Stimulated activated CD8-positive, alpha-beta memory T cell treated with anti-CD3 and anti-CD28 coated beads, Interleukin-2, amount 100 ng/mL, for 48 hours (primary cell): ENCODE measurements at places on chromosomes 3 and 15.

GRCh38 chr3:38325256-38325655 is 21.3 kb upstream of the XYLB start:
- no peak for DNase-seq

- DNase-seq, result no peak
Measured at GRCh38 chr3:79810581-79810980, 42.8 kb upstream of the ROBO1 start.

- DNase-seq, result no peak
Measured at GRCh38 chr3:30522476-30522875, 83.9 kb upstream of the TGFBR2 start.

DNA sequence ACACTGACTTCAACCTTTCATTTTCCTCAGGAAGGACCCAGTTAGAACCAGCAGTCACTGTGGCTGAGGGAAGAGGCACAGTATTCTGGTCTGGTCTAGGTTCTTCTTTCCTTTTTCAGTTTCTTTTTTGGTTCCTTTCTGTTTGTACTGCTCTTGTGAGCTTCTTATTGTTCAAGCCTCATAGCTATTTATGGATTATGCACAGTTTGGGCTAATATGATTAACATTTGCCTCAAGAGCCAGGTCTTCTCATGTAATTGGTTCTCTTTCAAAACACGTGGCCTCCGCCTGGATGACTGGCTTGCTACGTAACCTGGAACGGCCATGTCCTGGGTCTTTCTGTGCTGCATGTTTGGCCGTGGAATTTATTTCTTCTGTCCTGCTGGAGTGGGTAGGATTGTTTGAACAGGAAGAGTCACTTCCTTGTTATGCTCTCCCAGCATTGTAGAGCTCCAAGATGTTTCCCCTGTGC is 43.3 kb downstream of the RBMS3 start:
- no peak for DNase-seq

DNA sequence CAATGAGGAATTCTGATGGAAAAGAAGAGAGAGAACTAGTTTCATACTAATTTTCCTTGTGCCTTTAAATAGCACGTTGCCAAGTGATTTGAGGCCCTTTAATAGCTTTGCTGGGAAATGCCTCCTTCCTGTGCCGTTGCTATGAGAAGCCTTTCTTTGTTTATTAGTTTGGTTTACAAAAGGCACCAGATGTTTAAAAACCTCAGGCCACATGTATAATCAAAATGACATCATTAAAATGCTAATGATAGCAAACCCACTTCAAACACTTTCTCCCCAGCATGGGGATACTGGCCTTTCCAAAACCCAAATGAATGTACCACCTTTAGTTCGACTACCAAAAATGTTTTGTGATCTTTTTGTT is 50.0 kb upstream of the TBC1D23 start:
- no peak for DNase-seq

- DNase-seq, result no peak
Measured at GRCh38 chr15:51099185-51099584, 4.5 kb upstream of the TNFAIP8L3 start.

GRCh38 chr15:31255732-31256377 is 70.8 kb upstream of the KLF13 start:
- no peak for DNase-seq

GRCh38 chr3:188520466-188520865 is 366.5 kb downstream of the LPP start:
- DNase-seq, result no peak

DNA sequence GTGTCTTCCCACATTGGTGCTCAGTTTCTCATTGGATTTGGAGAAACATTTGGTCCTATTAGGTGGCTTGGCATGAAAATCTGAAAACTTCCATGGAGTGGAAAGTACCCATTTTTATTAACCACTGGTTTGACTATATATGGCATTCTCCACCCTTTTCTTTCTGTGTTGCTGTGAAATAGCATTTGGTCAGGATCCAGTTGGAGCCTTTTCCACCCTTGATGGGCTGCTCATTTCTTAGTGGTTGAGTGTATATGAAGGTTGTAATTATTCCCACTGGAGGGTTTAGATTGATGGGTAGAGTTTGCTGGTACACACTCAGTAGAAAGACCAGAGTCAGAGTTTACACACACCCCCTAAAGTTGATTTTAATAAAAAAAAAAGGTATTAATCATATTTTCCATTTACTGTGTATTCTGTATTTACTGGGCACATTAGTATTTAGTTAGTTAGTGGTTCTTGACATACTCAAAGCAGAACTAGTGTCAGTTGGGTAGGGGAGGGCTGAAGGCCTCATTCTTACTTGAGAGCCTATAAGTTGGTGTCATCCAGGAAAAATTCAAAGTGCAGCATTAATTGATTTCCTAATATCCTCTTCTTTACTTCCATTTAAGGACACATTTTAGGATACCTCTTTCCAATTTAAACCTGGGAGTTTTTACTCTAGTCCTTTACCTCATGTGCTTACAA is 69.5 kb downstream of the FLNB start:
- DNase-seq, result no peak
